Trophoblast cell (in vitro differentiated cells and primary cell): ENCODE measurements at places on chromosomes 6 and 20.

- no peaks in the 10 kb centered on the region for H3K27me3 ChIP-seq
- no peak overlapping the region for H3K4me3 ChIP-seq
- no peak overlapping the region for H3K27ac ChIP-seq
- peak; percentile 84 for DNase-seq
- no peaks in the 10 kb centered on the region for H3K36me3 ChIP-seq
- peaks cover 2% of the 10 kb centered on the region for H3K4me1 ChIP-seq
These were observed 3.4 kb upstream of the SLC17A5 start for GRCh38 chr6:73657201-73657600.

GRCh38 chr6:46128476-46128875, 1.3 kb upstream of the ENPP4 start:
- no peak for DNase-seq
- H3K4me1 ChIP-seq, result no peaks in the 10 kb centered on the region
- H3K36me3 ChIP-seq, result no peaks in the 10 kb centered on the region
- no peak overlapping the region for H3K27ac ChIP-seq
- no peaks in the 10 kb centered on the region for H3K27me3 ChIP-seq

GRCh38 chr6:91268941-91269340, 682.1 kb upstream of the MAP3K7 start:
- no peaks in the 10 kb centered on the region for H3K4me1 ChIP-seq
- DNase-seq, result no peak
- H3K27me3 ChIP-seq, result no peaks in the 10 kb centered on the region
- H3K36me3 ChIP-seq, result no peaks in the 10 kb centered on the region

- H3K36me3 ChIP-seq, result no peaks in the 10 kb centered on the region
- no peak overlapping the region for H3K4me3 ChIP-seq
- no peaks in the 10 kb centered on the region for H3K4me1 ChIP-seq
These were observed 81.1 kb downstream of the MAFB start for GRCh38 chr20:40607927-40608326.

GRCh38 chr6:32522302-32523047, 7.6 kb downstream of the HLA-DRB5 start:
- no peaks in the 10 kb centered on the region for H3K27me3 ChIP-seq
- H3K36me3 ChIP-seq, result no peaks in the 10 kb centered on the region
- H3K4me1 ChIP-seq, result no peaks in the 10 kb centered on the region
- no peak for DNase-seq
